ENCODE measurements at places on chromosomes 4 and X.
A peak's percentile ranks its signal among the peaks of the same experiment; 100 is the strongest.

GRCh38 chr4:180960743-180961401 is 1282.3 kb upstream of the TENM3 start:
- no peak for DNase-seq

- DNase-seq: peak; percentile 4
These were observed 88.8 kb upstream of the ESX1 start for GRCh38 chrX:104343428-104344129.

DNA sequence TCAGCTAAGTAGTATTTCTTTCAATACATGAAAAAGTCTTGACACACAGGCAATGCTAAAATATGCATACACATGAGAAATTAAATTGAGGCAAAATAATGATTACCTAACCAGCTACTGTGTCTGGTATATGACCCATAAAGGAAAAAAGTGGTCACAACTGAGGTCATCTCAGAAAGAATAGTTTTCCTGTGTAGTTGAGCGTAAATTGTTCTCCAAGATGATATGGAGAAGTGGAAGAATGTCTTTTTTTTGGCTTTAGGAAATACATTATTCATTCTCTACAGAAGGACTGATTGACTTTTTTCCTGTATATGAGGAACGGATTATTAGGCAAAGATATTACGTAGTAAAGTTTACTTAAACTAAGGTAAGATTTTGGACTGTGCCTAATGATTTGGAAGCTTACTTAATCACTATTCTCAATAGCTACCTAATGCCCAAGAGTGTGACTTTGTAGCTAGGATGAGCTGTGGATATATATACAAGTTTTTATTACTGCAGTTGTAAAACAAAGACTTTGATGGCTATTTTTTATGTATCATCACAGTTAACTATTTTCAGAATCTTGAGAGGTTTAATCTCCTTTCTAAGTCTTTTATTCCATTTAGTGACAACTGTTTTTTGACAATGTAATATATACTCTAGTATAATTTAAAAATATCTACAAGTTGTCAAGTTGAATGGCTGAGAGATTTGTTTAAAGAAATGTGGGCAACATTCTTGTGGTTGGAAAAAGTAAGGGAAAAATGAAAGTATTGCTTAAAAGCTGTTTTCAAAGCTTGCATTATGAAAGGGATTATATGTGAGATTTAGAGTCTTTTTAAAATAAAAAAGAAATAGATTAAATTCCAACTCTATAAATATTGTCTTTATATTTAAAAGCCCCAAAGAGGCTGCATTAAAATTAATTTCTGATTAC is 100.2 kb downstream of the PDLIM5 start:
- DNase-seq: no peak

DNA sequence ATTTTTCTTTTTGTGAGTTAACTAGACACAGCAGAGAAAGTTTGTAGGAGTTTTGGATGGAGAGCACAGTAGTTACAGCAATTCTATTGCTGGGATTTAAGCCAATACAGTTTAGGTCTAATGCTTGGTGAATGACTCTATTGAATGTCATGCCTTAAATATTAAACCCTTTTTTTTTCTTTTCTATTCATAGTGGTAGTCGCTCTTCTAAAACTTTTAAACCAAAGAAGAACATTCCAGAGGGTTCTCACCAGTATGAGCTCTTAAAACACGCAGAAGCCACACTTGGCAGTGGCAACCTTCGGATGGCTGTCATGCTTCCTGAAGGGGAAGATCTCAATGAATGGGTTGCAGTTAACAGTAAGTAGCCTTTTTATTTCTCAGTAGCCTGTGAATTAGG is 34.8 kb upstream of the DCK start:
- DNase-seq: no peak

GRCh38 chr4:185933078-185933581 is 121.1 kb upstream of the SORBS2 start:
- no peak for DNase-seq

- no peak for DNase-seq
These were observed 1.4 kb downstream of the NDNF start for GRCh38 chr4:121070696-121071639.

GRCh38 chr4:83855044-83855443 is 319.1 kb downstream of the GPAT3 start:
- DNase-seq: no peak

- no peak for DNase-seq
These were observed 49.7 kb upstream of the GAB1 start for GRCh38 chr4:143286701-143287571.

GRCh38 chr4:124396333-124396732 is 316.2 kb downstream of the ANKRD50 start:
- no peak for DNase-seq

DNA sequence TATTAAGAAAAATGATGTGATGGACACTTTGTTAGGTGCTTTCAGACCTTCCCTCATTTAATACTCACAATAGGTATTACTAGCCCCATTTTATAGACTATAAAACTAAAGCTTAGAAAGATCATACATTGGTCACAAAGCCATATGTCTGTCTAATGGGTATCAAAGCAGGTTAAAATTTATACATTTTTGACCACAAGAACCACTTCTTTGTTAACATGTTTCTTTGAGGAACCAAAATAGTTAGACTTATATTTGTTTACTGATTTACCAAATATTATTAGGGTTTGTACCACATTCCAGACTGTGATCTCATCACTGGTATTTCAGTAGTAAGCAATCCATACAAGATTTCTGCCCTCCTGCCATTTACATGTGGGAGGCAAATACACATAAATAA is 363.3 kb downstream of the NAF1 start:
- DNase-seq: no peak

GRCh38 chr4:71713611-71714203 is 70.2 kb downstream of the GC start:
- peak; percentile 48 for DNase-seq

- DNase-seq: no peak
These were observed 43.7 kb downstream of the FRMPD3 start for GRCh38 chrX:107493141-107493540.

Measured in NCI-H2029 treated with DMSO at 0.1 percent for 48 hours (cell line).